ENCODE measurements at places on chromosomes 3 and 15.

DNA sequence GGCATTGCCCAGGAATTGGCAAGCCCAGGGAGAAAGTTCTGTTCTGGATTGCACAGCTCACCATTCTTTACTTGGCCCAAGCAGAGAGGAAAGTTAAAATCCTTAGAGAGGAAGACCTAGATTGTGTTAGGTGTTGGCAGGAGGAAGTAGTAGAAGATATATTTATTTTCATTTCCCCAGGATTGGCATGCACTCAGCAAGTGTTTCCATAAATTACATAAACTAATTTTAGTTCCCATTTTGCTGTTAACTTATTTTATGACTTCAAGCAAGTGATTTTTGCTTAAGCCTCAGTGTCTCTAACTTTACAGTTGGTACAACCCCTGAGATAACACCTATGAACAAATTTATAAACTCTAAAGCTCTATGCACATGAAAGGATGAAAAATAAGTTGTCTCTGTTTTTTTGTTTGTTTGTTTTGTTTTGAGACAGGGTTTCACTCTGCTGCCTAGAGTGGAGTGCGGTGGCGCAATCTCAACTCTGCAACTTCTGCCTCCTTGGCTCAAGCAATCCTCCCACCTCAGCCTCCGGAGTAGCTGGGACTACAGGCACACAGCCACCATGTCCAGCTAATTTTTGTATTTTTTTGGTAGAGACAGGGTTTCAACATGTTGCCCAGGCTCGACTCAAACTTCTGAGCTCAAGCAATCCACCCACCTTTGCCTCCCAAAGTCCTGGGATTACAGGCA, 31.2 kb upstream of the TOP2B start:
- no peak for DNase-seq

DNA sequence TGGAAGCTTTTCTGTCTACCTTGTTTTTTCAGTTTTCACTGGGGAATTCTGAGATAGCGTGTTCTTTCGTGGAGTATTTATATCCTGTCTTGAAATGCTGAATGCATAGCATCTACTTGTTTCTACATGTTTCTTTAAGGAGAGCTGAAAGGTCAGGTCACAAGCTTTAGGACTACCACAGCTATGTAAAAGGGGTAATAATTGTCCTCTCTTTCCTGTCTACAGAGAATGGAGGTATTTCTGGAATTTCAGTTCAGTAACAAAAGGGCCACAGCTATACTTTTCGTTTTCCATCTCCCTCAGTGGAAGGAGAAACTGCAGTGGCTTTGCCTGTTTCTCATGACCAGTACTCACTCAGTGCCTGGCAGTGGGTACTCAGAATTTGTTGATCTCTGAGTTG, 4.7 kb downstream of the INAFM2 start:
- no peak for DNase-seq

- no peak for DNase-seq
These were observed 149.0 kb downstream of the APBA2 start for GRCh38 chr15:29034593-29035335.

GRCh38 chr15:49589030-49589429, 31.6 kb downstream of the FAM227B start:
- no peak for DNase-seq

DNA sequence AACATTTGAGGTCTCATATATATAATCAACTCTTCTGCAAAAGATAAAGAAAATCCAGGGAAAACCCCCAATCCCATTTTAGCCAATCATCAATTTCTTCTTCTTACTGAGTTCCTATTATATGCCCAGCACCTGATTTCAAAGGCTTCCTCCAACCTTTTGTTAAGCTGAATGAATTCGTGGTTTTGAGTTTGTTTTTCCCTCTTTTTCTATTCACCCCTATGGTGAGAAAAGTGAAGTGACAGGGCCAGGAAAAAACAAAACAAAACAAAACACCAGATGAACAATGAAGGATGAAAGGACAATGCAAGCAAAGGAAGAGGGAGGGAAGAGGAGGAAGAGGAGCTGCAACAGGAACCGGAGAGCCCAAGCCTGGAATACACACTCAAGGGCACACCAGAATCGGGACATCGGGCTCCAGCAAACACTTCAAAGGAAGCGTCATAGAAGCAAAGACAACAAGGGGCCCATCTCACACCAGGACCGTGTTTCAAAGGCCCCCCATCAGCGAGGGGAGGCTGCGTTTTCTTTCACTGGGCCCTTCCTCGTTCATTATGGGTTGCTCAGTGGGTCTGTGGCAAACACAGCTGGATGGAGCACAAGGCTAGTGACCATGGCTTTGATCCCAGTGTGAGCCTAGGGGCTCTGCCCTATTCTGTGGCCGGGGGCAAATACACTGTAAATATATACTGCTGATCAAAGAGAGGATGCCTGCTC, 50.2 kb downstream of the VGLL4 start:
- DNase-seq, result no peak

DNA sequence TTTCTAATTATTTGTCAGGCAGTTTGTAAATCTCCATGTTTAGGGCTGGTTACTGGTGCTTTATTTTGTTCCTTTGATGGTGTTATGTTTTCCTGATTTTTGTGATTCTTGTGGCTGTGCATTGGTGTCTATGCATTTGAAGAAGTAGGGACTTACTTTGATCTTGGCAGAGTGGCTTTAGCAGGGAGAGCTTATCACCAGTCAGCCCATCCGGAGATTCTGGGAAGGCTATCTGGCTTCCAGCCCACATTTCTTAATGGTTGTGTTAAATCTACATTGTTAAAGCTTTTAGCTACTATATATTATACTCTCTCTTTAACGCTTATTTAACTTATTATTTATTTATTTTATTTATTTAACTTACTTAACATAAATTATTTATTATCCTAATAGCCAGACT, 35.1 kb downstream of the FBXL2 start:
- no peak for DNase-seq

GRCh38 chr15:46251903-46252302, 617.1 kb downstream of the SQOR start:
- no peak for DNase-seq

DNA sequence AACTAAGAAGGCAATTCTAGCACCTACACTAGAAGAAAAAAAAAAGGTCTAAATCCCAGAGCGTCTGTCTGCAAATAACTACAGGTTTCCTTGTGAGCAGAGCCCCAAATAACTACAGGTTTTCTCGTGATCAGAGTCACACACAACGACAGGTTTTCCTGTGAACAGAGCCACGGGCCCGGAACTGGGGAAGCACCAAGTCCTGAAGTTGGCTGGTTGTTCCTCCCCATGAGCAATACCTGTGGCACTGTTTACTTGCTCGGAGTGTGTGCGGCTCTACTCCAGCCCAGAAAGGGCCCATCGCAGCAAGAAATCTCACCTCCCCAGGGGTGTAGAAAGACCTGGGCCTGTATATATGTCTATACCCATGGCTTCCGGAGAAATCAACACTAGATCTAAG, 644 bp upstream of the MASP1 start:
- DNase-seq, result no peak

GRCh38 chr3:152305075-152305474, 36.3 kb downstream of the MBNL1 start:
- no peak for DNase-seq

DNA sequence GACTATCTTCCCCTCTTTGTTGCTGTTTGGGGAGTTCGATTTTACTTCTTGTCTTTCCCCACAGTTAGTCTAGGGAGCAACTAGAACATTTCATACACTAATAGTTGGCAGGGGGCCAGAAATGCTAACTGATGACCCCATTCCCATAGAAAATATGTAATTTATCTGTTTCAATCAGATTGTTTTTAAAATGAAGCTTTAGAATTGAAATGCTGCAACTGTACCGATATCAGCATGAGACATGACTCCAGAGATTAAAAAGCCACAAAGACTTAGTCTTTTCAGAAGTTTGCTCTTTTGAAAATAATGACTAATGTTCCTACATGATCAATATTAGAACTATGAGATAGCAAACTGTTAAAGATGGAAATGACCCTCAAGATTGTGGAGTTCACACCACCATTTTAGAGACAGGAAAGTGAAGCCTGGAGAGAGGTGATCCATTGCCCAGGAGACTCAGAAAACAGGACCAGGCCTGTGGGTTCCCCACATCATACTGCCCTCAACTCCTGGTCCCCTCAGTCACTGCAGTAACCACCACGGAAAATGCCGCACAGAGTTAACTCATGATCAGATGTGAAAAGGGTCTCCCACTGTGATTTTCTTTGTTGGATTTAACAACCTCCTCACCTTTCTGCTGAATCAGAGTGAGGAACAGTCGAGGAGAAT, 130.3 kb downstream of the CHDH start:
- DNase-seq, result no peak

DNA sequence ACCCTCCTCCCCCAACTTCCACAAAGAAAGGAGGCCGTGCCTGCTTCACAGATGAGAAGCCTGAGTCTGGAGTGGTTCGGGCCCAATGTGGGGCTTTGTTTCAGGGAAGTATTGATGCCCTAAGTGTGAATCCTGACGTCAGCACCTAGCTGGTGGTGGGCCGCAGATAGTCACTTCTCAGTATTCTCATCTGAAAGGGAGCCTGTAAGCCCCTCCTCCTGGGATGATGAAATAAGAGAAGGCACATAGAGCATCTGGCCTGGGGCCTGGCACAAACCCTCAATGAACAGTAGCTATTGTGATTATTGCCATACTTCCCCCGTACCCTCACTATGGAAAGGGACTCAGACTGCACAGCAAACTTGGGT, 24.8 kb downstream of the LINGO1 start:
- no peak for DNase-seq

DNA sequence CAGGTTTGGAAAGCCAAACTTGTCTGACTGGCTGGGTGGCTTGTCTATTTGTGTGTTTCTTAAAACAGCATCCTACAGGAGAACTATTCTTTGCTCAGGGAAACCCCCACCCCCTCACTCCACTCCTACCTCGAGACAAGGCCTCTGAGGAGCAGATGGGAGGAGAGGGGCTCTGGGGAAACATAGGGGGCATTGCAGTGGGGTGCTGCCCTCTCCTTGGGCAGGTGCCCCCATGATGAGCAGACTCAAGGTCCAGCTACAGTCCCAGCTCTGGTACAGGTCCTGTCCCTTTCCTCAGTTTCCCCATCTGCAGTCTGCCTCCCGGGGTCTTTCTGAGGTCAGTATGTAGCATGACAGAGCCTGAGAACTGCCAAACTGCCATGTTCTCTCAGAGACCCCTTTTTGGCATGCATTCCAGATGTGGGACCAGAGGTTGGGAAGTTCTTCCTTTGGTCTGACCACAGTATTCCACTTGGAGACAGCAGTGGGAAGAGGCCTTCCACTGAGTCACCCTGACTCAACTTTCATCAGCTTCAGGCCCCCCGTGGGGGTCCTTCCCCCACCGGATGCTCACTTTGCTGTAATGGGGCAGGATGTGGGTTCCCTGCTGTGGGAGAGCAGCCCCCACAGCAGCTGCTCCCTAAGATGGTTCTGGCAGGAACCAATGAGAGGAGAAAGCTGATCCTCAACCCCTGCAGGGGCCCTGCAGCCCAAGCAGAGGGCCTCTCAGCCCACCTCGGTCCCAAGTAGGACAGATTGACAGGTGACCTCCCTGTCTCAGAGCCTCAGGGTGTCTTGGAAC, 32.3 kb upstream of the CYP11A1 start:
- DNase-seq, result no peak

DNA sequence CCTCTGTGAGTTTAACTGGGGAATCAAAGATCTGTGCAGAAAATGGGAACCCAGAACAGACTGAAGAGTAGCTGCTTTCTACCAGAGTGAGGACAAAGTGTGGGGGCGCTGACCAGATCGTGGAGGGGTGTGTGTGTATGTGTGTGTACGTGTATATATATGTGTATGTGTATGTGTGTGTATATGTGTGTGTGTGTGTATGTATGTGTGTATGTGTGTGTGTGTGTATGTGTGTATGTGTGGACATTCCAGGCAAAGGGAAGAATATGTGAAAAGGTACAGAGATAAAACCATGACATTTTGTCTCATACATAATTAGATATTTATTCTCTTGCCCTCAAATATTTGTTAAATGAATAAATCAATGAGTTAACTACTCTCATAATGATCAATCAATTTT, 54.9 kb upstream of the DPPA4 start:
- DNase-seq, result no peak

- no peak for DNase-seq
These were observed 21.7 kb downstream of the ZNF385D start for GRCh38 chr3:21729331-21729730.

GRCh38 chr3:148694116-148694515, 3.6 kb upstream of the AGTR1 start:
- no peak for DNase-seq

DNA sequence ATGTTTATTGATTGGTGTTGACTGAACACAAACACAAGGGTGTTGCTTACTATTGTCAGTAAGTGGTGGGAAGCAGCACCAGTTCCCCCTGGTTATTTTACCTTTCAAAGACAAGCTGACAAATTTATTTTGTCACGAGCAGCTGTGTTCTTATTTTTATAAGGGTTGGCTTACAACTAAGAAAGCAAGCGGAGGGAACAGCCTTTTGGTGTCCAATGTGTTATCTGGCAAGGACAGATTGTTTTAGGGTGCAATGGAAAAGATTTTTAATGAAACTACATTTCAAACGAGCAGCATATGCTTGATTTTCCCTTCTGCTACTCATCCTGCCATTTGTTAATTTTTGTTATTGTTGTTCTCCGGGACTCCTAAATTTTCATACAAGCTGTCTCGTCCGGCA, 920.6 kb upstream of the CFAP20DC start:
- peak; percentile 60 for DNase-seq

GRCh38 chr3:143276592-143276991, 157.0 kb downstream of the CHST2 start:
- DNase-seq, result no peak

DNA sequence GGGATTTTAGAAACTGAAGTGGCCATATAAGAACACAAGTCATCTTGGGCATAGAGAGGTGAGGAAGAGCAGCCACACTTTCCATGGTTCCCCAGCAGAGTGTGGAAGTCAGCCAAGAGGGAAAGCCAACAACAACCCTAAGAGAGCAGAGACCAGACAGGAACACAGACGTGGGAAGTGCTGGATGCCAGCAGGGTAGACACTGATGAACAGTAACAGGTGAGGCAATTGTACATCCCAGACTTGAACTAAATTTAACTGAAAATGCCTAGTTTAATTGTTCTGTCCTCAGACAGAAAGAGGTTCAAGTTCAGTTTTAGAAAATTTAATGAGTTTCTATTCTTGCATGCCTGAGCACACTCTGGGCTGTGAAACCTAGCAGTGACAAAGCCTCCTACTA, 212.1 kb downstream of the ATP8B4 start:
- no peak for DNase-seq
